ENCODE measurements at places on chromosomes 3 and 15.

GRCh38 chr3:114764056-114764492, 383.0 kb downstream of the ZBTB20 start:
- H3K36me3 ChIP-seq = no peaks in the 10 kb centered on the region
- H3K27ac ChIP-seq = no peak overlapping the region
- no peak overlapping the region for H3K4me3 ChIP-seq

GRCh38 chr15:78564743-78565096, 600 bp upstream of the CHRNA5 start:
- H3K36me3 ChIP-seq = no peaks in the 10 kb centered on the region
- no peak overlapping the region for H3K27ac ChIP-seq
- no peak overlapping the region for H3K4me3 ChIP-seq

DNA sequence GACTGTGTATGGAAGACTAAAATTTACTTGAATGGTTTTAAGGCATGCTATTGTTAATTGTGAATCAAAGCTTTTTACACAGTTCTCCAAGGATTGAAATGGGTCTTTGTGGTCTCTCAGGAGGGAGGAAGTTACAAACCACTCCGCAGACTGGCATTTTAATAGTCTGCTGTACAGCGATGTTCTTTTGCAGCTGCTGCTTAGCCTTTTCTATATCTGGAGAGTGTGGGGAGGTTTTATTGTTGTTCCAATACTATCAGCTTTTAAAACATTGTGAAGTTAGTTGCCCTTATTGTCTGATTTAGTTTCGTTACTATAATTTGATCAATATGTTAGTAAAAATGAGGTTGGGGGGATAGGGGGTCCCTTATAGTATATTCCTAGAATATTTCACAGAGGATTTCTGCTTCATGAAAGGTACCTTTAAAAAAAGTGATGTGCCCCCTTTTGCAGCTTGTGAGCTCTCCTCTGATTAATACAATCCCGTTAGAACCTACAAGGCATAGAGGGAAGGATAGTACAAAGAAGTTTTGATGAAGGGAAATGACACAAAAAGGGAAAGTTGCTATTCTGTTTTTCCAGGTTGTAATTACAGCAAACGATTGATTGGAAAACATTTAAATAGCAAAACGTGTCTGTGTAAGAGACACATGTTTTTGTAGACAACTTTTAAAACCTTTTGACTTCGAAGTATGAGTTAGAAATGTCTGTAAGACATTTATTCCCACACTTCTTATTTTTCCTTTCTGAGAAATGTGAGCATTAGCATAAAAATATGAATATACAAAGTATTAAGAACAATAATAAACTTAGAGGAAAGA, 158.3 kb upstream of the CGNL1 start:
- no peaks in the 10 kb centered on the region for H3K36me3 ChIP-seq
- H3K27ac ChIP-seq = peak overlapping the region; percentile 67
- peaks cover 48% of the 10 kb centered on the region for H3K4me1 ChIP-seq

- no peak overlapping the region for H3K27ac ChIP-seq
- H3K27me3 ChIP-seq = no peaks in the 10 kb centered on the region
- no peaks in the 10 kb centered on the region for H3K4me1 ChIP-seq
- no peaks in the 10 kb centered on the region for H3K36me3 ChIP-seq
- no peak overlapping the region for H3K4me3 ChIP-seq
These were observed 300.2 kb upstream of the GPR149 start for GRCh38 chr3:154730186-154730585.

DNA sequence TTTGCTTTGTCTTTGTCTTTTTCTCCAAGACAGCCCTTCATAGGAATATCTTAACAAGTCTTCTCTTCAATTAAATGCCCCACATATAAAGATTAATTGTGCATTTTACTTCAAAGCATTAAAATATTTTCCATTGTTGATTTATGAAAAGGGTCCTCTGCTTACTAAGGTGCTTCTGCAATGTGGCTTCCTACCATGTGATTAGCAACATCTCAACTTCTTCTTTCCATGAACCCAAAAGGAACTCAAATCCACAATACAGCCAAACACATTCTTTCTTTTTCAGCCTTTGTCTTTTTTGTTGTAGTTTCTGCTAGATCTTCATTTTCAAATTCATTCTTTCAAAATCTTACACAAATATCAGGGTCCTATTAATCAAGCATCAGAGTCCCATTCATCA, 309.2 kb downstream of the NSUN3 start:
- no peaks in the 10 kb centered on the region for H3K36me3 ChIP-seq
- DNase-seq = no peak
- no peaks in the 10 kb centered on the region for H3K27me3 ChIP-seq
- H3K4me3 ChIP-seq = no peak overlapping the region

GRCh38 chr3:128684986-128685726, 34.5 kb upstream of the RPN1 start:
- no peak for DNase-seq
- no peaks in the 10 kb centered on the region for H3K27me3 ChIP-seq
- no peak overlapping the region for H3K4me3 ChIP-seq
- peaks cover 5% of the 10 kb centered on the region for H3K4me1 ChIP-seq
- H3K27ac ChIP-seq = no peak overlapping the region

GRCh38 chr3:12413721-12414255, 70.5 kb upstream of the TSEN2 start:
- H3K27me3 ChIP-seq = no peaks in the 10 kb centered on the region
- H3K27ac ChIP-seq = no peak overlapping the region
- H3K4me1 ChIP-seq = no peaks in the 10 kb centered on the region
- H3K36me3 ChIP-seq = no peaks in the 10 kb centered on the region
- DNase-seq = no peak
- no peak overlapping the region for H3K4me3 ChIP-seq

GRCh38 chr3:134086616-134087015, 56.9 kb upstream of the SLCO2A1 start:
- no peaks in the 10 kb centered on the region for H3K27me3 ChIP-seq
- H3K36me3 ChIP-seq = no peaks in the 10 kb centered on the region
- no peak for DNase-seq
- H3K27ac ChIP-seq = no peak overlapping the region
- H3K4me3 ChIP-seq = no peak overlapping the region

GRCh38 chr3:191770541-191770940, 309.6 kb downstream of the PYDC2 start:
- no peaks in the 10 kb centered on the region for H3K36me3 ChIP-seq
- no peak overlapping the region for H3K27ac ChIP-seq
- no peak for DNase-seq
